COR-L47 (cell line): ENCODE measurements at places on chromosomes 6 and 20.

GRCh38 chr6:164531736-164532135 lies 777.7 kb downstream of the C6orf118 start:
- no peak for DNase-seq

GRCh38 chr6:32196682-32197616 lies 4.5 kb upstream of the GPSM3 start:
- no peak for DNase-seq

- no peak for DNase-seq
Observed at GRCh38 chr6:45001663-45002062, 326.5 kb upstream of the RUNX2 start.

- no peak for DNase-seq
Observed at GRCh38 chr20:38985060-38985459, 22.9 kb downstream of the DHX35 start.

- no peak for DNase-seq
Observed at GRCh38 chr20:973785-974194, 28.3 kb downstream of the RSPO4 start.
